Gastrocnemius medialis (tissue), 4 donors: ENCODE measurements at places on chromosomes 7 and 10.

DNA sequence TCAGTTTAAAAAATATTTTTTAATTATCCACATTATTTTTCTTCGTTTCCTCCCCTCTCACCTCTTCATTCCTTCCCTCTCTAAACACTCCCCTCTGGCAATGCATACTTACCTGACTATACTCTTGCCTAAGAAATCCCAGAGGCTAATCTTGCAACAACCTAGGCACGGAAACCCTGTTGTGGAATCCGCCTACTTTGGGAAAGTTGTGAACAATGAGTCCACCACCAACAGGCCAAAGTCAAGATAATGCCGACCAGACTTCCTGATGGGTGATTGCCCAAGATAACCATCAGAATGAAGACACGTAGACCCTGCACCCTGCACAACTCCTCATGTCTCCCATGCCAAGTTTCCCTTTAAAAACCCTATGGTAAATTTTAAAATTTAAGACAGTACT is 521.5 kb downstream of the KIF20B start:
- H3K27me3 ChIP-seq = no peaks in the 10 kb centered on the region
- H3K4me3 ChIP-seq = no peak overlapping the region
- H3K27ac ChIP-seq = no peak overlapping the region
- H3K36me3 ChIP-seq = no peaks in the 10 kb centered on the region

DNA sequence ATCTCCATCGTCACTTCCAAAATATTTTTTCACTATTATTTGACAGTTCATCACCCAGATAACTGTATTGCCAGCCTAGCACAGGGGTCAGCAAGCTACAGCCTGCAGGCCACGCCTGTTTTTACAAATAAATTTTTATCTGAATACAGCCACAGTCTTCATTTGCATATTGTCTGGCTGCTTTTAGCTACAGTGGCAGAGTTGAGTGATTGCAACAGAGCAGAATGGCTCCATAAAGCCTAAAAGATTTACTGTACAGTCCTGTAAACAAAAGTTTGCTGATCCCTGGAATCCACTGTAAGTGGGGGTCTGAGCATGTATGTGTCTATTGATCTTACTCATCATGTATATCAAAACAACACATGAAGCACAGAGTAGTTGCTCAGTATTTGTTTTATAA is 45.9 kb upstream of the GNAI1 start:
- H3K27me3 ChIP-seq = no peaks in the 10 kb centered on the region
- H3K27ac ChIP-seq = no peak overlapping the region
- H3K4me1 ChIP-seq = no peaks in the 10 kb centered on the region
- no peak overlapping the region for H3K4me3 ChIP-seq

GRCh38 chr7:151038951-151039849 is 9.1 kb upstream of the ASIC3 start:
- peak; percentile 50 for DNase-seq
- H3K36me3 ChIP-seq = no peaks in the 10 kb centered on the region
- no peak overlapping the region for H3K27ac ChIP-seq

- no peaks in the 10 kb centered on the region for H3K27me3 ChIP-seq
- H3K36me3 ChIP-seq = peaks cover 17% of the 10 kb centered on the region
- peak; percentile 100 for DNase-seq
- H3K27ac ChIP-seq = peak overlapping the region; percentile 99
- H3K4me1 ChIP-seq = peaks cover 29% of the 10 kb centered on the region
- peak overlapping the region; percentile 79 for H3K4me3 ChIP-seq
These were observed 529 bp upstream of the MEPCE start for GRCh38 chr7:100428967-100429636.
